Anterior cingulate cortex (tissue), 58 donors: ENCODE measurements at places on chromosomes 3 and 15.

GRCh38 chr15:67024314-67024997 is 40.9 kb upstream of the SMAD3 start:
- no peak for DNase-seq

- no peak for DNase-seq
Observed at GRCh38 chr3:60160822-60161748, 1090.2 kb downstream of the FHIT start.

DNA sequence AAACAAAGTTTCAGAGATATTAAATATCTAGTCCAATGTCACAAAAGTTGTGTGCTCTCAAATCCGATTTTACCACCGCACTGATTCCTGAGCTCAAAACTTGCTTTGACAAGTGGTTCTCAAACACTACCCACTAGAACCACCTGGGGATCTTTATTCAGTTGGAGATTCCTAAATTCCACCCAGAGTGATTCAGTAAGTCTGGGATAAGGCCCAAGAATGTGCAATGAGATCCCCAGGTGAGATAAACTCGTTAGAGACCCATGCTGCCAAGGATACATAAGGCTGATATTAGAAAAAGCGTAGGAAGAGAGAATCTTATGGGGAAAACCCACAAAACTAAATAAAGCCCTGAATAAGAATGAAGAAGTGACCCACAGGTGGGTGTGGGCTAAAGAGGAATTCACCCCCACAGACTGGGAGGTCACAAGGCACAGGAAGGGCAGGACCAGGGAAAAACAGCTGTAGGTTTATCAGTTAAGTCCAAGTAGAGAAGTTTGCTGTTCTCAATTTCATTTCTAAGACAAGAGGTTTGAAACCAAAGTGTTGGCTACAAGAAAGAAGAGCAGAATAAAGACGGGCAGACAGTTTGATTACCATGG is 11.5 kb upstream of the RPS17 start:
- DNase-seq: no peak

GRCh38 chr15:43406189-43406588 is 35.3 kb downstream of the TUBGCP4 start:
- DNase-seq: no peak
